ENCODE measurements at places on chromosomes 6 and 20.

DNA sequence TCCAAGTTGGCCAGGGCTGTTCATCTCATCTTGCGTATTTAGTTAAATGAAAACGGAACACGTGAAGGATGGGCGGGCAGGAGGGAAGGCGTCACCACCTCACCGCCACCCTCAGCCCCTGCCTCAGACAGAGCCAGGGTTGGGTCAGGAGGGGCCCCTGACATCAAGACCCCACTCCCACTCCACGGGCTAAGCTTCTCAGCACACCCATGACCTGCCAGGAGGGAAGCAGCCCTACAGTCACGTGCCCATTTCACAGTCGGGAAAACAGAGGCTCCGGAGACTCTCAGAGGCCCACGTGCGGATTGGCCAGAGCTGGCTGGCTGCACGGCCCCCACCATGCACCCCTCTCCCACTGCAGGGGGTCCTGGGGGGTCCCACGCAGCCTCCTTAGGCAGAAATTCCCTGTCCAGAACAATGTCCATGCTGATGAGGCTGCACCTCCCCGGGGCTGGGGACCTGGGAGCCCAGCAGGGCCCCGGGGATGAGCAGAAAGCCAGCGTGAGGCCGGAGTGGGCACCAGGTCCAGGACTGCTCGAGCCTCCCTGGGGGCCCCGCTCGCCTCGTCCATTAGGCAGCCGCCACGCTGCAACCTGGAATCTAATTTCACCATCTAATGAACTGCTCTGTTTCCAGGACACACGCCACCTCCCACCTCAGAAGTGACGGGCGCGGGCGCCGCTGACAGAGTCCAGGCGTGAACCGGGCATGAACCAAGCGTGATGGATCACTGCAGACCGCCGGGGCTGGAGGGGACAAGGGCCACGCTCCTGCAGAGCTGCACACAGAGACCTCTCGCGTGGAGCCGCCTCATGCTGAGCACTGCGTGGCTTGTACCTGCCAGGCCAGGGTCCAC, 15.8 kb downstream of the KCNQ2 start:
- DNase-seq, result no peak

DNA sequence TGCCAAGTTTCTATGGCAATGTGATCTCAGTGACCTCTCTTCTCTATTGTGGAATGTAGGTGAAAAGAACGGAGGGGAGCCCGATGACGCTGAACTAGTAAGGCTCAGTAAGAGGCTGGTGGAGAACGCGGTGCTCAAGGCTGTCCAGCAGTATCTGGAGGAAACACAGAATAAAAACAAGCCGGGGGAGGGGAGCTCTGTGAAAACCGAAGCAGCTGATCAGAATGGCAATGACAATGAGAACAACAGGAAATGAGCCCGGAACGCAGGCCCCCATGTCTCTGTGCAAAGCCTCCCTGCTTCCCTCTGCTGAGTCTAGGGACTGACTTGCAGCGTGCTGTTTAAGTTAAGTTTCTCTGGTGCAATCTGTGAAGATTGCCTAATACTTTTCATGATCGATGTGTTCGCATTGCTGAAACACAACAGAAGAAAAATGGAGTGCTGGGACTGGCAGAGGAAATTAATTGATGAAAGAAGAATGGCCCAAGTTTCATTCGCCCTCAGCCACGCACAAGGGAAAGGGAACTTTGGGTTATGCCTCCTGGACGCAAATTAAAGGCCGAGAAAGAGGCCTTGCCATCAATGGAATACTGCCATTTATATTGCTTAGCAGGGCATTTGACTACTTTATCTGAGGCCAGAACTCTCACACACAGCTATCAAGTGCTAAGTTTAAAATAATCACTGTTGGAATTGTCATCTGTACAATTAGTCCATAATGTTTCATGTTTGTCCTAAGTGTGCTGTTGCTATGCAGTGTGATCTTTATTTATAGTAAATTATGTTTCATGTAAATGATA, 146.4 kb downstream of the AKAP7 start:
- DNase-seq, result peak; percentile 41

DNA sequence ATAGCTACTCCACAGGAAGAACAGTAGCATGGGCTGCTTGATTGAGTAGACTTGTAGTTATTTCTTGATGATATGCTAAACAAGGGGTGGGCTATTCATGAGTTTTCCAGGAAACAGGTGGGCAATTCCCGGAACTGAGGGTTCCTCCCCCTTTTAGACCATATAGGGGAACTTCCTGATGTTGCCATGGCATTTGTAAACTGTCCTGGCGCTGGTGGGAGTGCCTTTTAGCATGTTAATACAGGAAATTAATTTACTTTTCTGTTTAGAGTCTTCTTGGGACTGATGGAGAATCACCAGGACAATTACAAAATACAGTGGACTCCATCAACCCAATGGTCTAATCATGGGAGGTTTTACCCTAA, 22.7 kb downstream of the CYP24A1 start:
- no peak for DNase-seq

DNA sequence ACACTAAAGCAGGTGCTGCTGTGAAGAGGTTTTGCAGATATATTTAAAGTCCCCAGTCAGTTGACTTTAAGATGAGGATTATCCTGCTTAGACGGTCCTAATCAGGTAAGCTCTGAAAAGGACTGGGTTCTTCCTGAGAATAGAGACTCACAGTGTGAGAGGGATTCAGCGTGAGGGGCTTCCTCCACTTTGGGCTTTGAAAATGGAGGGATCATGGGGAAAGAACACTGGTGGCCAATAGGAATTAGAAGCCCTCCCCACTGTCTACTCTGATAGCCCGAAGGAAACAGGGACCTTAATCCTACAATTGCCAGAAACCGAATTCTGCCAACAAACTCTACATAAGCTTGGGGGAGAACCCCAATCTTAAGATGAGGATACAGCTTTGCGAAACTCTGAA, 29.7 kb upstream of the HLA-G start:
- DNase-seq, result no peak

- DNase-seq, result no peak
Observed at GRCh38 chr6:10141746-10142443, 273.0 kb downstream of the TFAP2A start.

DNA sequence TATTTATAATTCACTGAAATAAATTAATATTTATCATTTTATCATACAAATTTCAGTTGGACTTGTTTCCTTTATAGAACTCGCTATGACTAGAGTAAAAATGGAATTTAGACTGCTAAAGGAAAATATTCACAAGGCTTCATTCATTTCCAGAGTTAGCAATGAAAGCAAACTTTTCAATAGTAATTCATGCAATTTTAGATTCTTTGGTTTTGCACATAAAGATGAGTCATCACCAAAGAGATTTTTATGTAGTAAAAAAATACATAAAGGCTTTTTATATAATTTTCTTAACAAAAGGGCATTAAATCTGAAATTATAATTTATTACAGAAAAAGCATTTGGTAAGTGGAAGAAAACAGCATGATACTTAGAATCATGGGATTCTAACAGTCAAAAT, 37.2 kb upstream of the STXBP5 start:
- no peak for DNase-seq

DNA sequence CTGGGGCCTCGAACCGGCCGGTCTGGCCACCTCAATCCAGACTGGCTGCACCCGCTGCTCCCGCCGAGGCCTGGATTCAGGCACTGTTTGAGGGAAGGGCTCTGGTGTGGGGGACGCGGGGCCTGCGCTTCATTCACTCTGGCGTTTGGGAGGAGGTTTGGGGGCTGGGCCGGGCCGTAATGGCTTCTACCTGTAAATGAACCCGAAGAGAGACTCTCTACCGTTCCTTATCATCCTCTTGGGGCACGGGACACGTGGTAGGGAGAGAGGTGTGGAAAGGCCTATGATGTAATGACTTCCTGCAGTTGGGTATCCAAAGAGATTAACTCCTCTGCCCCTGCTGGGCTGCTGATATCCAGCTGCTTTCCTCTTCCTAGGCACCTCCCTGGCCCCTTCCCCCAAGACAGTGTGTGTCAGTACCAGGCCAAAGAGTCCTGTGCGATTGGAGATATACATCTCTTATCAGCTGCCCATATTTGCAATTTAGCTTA, 1.8 kb downstream of the FOXO3 start:
- peak; percentile 88 for DNase-seq
